Stimulated activated CD8-positive, alpha-beta memory T cell treated with anti-CD3 and anti-CD28 coated beads, Interleukin-7, amount 100 ng/mL, for 4 hours (primary cell): ENCODE measurements at places on chromosomes 3 and 15.

- DNase-seq, result no peak
Observed at GRCh38 chr3:12894629-12895028, 53.3 kb upstream of the RPL32 start.

GRCh38 chr15:98669638-98670037, 21.3 kb downstream of the IGF1R start:
- DNase-seq, result no peak

DNA sequence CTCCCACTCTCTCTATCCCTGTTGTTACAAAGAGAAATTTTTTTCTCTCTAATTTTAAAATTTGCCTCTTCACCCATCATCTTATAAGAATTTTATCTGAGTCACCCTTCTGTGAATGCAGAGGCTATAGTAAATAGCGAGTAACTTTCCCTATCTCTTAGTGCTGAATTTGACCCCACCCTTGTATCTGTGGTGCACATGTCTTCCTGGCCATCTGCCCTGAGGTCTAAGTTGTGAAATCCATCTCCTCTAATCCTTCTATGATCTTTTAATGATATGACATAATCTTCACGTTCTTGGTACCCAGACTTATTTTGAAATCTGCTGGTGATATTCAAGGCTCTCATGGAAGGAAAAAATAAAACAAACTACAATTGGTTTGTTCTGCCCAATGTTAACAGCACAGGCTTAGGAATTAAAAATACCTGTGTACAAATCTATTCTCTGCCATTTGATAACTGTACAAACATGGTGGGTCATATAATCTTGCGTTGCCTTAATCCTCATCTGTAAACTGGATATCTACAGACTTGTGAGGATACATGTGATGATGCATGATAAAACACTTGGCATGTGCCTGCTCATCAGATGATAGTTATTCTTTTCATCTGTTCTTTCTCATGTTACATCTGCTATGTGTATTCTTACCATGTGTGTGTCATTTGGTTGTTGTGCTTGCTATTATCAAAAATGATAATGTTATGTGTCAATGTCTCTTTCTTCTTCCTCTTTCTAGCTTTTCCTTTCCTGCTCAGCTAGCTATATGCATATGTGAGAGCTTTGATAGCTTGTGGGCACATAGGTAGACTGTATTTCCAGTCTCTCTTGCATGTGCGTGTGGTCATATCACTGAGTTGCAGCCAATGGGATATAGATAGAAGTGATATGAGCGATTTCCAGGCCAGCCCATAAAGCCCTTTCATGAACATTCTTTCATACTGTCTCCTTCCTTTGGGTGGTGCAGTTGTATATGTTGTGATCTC, 13.7 kb upstream of the CCR3 start:
- no peak for DNase-seq

DNA sequence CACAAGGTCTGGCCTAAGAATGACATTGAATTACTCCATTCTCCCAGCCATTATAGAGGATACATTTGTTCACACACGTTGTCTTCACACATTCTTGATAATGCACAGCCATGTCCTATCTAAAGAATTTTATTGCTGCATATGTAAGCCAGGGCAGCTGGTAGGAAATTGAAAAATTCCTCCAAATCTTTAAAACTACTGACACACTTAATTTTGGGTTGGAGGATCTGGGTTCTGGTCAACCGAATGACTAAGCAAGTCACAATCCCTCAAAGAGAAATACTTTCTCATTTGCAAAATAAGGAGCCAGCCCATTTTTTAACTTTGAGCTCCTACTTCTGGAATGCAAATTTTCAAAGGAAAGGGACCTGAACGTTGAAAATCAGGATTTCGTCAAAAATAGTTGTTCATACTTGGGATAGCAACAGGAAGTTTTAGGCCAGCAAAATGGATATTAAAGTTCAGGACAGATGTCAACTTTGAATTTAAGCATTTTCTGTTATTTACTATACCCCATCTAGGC, 638.3 kb downstream of the NTRK3 start:
- DNase-seq, result no peak

DNA sequence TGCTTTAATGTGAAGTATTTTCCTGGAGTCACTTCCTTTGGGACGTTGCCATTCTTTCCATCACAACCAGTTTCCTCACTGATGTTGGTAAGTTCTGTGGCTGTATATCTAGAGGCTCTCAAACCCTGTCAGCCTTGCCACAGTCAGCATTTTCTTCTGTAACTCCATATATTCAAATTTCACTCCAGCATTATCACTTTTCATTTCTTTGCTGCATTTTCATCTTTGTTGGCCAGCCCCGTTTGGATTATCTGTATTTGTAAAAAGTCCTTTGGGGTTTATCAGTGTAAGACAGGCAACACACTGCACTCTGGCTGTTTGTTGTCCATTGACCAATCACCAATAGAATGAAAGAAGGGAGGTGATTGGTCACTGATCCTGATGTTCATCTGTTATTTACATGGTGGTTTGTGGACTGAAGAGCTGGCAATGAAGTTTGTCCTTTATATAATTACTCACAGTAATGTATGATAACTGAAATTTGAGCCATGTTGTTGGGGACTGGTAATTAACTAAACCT, 20.3 kb downstream of the GMPS start:
- DNase-seq, result no peak

DNA sequence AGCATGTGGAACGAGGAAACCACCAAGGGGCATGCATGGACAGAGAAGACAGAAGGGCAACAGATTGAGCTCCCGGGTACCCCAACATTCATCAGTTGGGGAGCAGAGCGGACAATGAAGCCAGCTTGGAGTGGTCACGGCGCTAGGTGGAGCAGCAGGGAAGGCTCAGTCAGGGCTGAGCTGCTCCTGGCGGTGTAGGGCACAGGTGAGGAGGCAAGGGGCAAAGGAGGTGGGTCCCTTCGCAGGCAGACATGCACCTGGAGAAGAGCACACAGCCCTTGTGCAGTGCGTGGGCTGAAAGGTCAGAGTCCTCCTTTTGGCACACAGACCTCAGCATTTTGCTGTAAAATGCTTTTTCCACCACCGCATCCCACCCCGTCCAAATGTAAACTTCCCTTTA, 90.0 kb upstream of the SLC6A6 start:
- no peak for DNase-seq

DNA sequence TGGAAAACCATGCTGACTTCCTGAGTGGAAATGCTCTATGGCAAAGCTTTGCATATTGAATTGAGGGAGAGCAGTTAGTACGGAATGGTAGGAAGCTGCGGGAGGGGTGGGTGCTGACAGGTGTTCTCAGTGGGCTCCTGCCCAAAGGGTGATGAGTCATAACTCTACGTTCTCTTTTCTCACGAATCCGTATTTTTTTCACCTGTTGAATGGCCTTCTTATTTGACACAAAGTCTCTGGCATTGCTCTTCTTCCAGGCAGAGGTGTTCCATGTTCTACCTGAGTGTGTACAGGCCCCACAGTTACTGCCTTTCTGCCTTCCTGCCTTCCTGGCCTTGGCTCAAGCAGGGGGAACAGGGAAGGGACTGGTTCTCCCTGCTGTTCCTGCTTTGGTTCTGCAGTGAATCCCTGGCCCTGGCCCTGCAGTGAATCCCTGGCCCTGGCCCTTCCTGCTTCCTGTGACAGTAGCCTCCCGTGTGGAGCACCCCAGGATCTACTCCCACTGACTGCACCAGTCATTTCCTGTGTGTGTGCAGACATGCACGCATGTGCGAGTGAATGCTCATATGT, 31.9 kb downstream of the TRAK1 start:
- no peak for DNase-seq

GRCh38 chr3:8621872-8622271, 22.7 kb downstream of the SSUH2 start:
- DNase-seq, result no peak

DNA sequence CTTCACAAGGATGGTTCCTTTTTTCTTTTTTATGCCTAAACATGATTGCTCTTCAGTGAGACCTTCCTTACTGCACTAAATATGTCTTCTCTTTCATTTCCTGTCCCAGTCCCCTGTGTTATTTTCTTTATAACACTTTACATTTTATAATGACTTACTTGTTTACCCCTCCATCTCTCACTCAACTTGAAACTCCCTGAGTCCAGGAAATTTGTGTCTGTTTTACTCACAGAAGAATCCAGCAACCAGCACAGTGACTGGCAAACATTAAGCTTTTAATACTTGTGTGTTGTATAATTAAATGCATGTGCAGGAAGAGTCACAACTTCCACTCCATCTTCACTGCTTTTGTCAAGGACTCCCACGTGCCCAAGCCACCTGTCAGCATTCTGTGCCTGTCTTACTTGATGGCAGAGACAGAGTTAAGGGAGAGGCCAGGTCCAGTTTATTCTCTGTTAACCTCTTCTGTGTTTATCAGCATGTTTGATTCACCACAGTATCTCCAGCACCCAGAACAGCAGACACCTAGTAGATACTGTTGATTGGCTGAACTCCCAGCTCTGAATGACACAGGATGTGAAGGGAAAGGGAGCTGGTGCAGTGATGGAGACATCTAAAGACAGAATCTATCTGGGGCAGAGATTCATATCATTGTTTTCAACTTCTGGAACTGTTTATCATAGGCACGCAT, 42.8 kb downstream of the SSR3 start:
- no peak for DNase-seq

GRCh38 chr3:37941608-37942508, 48.7 kb upstream of the VILL start:
- no peak for DNase-seq

DNA sequence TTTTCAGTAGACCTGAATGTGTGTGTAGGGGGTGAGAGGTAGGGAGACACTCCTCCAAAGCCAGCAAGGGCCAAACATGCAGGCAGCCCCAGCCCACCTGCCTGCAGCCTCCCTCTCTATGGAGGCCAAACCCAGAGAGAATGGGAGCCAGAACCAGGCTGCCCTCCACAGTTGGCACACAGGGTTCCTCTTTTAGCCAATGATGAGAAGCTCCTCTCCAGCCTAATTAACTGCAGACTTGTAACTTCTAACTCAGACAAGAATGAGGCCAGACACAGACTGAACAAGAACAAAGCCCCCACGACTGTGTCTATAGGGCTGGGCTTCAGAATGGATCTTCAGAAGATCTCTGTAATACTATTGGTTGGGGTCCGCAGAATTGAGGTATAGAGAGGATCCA, 12.3 kb upstream of the TLE3 start:
- no peak for DNase-seq

DNA sequence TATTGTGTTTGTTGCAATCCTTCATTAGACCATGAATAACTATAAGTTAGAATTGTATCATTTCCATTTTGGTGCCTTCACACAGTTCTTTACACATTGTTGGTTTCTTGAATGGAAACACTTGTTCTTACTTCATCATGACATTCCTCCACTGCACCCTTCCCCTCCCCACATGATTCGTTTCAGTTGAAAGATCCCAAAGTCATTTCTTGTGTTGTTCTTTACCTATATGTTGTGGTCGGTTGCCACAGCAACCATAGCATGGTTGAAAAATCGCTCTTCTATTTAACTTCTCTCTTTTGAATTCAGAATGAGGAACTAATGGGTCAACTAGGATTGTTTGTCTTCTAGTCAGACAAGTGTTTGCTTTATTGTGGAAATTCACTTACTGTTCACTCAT, 103.3 kb downstream of the IL1RAP start:
- no peak for DNase-seq

DNA sequence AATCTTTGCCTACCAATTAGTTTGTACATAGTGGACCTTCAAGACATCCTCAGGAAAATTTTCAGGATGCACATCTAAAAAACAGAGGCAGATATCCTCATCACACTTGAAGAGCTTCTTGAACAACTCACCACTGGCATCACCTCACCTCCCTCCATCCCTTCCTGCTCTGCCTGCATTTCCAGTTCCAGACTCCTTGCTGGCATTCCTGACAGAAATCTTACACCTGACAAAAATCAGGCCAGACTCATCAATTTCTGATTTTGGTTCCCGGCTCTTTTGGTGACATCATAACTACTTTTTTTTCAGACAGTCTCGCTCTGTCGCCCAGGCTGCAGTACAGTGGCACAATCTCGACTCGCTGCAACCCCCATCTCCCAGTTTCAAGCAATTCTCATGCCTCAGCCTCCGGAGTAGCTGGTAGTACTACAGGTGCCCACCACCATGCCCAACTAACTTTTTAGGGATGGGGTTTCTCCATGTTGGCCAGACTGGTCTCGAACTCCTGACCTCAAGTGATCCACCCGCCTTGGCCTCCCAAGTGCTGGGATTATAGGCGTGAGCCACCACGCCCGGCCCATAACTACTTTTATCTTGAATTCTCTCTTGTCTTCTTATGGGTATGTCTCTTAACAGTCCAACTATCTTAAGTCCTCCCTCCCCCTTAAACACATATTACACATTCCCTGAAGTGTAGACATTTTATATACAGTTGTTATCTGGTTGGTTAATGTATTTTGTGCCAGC, 216.6 kb upstream of the IL12A start:
- DNase-seq, result no peak

DNA sequence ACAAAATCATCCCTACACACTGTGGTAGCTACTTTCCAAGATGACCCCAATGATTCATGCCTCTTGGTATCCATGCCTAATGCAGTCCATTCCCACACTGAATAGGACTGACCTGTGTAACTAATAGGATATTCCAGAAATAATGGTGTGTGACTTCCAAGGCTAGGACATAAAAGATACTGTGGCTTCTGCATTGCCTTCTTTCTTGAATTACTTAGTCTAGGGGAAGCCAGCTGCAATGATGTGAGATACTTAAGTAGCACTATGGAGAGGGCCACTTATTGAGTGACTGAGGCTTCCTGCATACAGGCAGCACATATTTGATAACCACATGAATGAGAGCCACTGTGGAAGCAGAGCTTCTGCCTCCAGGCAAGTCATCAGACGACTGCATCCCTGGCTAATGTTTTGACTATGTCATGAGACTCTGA, 50.1 kb downstream of the NR1I2 start:
- no peak for DNase-seq

GRCh38 chr3:9704347-9705322, 1.0 kb downstream of the CPNE9 start:
- DNase-seq, result no peak

GRCh38 chr15:62649793-62650420, 392.6 kb upstream of the TPM1 start:
- no peak for DNase-seq

GRCh38 chr15:70250208-70251201, 152.8 kb upstream of the TLE3 start:
- no peak for DNase-seq

DNA sequence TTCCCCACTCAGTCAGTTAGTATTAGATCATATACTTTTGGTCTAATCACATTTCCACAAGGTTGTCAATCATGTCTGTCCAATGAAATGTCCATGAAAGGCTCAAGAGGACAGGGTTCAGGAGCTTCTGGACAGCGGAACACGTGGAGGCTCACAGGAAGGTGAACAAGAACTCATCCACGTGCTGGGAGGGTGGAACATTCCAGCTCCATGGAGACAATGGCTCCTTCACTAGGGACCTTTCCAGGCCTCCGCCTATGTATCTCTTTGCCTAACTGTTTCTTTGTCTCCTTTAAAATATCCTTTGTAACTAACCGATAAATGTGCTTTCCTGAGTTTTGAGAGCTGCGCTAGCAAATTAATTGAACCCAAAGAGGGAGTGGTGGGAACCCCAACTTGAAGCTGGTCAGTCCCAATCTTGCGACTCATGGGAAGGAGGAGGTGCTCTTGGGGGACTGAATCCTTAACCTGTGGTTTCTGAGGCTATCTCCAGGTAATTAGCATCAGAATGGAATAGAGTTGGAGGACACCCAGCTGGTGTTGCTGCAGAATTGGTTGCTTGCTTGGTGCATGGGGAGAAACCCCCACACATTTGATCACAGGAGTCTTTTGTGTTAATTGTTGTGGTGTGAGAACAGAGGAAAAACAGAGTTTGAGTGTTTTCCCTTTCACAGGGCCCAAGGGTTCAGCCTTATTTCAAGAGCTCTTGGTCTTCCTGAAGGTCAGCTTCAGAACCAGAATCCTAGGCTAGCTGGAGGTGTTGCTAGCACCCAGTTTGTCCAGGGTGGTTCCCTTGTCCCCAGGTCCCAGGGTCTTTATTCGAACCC, 3.0 kb upstream of the TKT start:
- DNase-seq, result no peak
